ENCODE measurements at places on chromosomes 3 and 15.

DNA sequence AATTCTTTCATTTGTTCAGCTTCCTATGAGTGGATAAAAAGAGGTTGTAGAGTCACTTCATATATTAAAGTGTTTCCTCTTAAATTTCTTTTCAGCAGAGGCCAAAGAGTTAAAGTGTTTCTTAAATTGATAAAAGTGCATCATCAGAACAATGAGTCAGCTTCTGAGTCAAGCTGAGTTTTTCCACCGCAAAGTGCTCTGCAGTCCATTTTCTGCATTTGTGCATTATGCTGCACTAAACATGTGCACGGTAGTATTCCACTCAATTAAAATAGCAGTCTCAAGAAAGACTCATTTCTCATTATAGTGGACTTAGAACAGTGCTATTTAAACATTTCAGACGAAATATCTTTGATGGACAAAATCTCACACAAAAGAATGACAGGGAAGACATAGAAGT is 152.0 kb downstream of the ZBBX start:
- peak; percentile 37 for DNase-seq

GRCh38 chr3:161038725-161039124 is 66.4 kb downstream of the B3GALNT1 start:
- no peak for DNase-seq

DNA sequence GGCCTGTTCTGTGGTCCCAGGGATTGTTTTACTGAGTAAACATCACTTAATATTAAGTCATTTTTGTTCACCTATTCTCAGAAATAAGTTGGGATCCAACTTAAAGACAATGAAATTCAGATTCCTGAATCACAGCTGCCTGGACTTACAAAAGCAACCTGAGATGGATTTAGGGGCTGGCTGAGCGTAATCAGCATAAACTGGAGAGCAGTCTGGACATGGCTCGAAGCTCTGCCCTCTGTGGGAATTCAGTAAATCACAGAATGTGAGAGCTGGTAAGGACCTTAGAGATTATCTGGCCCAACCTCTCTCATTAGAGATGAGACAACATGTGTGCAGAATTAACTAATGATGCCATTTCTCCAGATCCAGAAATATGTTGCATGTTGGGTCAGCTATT is 23.7 kb downstream of the CCDC80 start:
- DNase-seq = no peak

DNA sequence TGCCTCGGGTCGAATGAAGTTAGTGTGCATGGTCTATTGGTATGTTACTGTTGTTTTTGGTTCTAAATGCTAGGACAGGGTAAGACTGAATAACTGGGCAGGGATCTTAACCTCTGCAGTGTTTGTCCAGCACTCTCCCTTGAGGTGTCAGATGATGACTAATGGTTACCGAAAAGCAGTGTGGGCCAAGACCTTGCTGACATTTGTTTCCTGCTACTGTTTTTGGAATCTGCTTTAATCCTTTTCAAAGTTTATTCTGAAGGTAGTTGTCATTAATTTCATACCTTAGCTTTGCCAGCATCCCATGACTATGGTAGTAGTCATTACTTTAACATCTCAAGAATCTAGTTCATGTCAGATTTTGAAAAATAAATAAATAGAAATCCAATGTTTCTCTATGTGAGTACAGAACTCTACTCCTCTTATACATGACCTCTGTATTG is 117.0 kb downstream of the P3H2 start:
- peak; percentile 92 for DNase-seq

DNA sequence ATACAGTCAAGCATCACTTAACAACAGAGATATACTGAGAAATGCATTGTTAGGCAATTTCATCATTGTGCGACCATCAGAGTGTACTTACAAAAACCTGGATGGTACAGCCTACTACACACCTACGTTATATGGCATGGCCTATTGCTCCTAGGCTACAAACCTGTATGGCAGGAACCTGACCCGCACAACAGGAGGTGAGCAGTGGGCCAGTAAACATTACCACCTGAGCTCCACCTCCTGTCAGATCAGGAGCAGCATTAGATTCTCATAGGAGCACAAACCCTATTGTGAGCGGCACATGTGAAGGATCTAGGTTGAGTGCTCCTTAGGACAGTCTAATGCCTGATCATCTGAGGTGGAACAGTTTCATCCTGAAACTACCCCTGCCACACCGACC is 89.7 kb downstream of the SCAPER start:
- no peak for DNase-seq

- peak; percentile 42 for DNase-seq
Measured at GRCh38 chr3:192904632-192905289, 12.9 kb downstream of the MB21D2 start.

DNA sequence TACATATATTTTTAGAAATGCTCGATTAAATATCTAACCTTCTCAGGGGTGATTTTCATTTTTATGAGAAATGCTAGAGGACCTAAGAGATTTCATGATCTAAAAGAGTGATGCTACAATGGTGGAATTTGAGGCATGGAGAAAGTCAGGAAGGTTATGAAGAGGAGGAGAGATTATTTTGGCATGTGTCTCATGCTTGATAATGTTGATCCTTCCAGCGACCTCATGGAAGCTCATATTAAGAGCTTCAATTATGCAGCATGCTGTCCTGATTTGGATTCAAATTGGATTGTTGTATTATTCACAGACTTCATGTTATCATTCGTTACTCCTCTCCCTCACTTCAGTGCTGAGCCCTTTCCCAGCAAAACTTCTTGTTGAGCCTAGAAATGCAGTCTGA is 112.5 kb downstream of the RAP2B start:
- DNase-seq = peak; percentile 51

DNA sequence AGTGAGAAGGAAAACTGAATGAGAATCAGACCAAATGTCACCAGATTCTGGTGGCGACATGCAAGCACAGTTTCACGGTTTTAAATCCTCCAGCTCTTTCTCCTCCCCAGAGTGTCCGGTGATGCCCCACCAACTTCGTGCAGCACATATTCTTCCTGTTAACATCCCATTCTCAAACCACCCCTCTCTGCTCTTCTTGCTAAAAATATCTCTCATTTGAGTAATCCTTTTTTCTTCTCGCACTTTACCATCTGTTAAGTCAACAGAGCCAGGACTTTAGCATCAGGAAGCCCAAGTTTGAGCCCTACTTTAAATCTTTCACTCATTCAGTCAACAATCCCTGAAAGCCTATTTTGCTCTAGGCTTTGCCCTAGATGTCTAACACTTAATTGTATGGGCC is 68.2 kb upstream of the VGLL4 start:
- DNase-seq = peak; percentile 58

- DNase-seq = peak; percentile 73
Measured at GRCh38 chr3:4828279-4829030, 150.8 kb upstream of the BHLHE40 start.

DNA sequence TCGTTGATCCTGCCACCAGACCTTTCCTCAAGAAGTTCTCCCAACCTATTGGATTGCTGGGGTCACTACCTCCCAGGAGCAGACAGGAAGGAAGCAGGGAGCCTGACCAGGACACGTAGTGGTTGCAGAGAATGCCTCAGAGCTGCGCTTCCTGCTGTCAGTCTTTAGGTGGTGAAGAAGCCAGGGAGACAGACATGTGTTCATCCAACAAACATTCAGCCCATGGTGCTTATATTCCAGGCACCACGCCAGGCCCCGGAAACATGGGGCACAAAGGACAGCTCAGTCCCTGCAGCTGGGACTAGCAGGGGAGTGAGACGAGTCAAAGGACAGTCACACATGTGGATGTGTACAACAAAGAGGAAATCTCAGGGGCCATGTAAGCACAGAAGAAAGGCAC is 26.0 kb upstream of the CORO2B start:
- DNase-seq = peak; percentile 91
